ENCODE measurements at places on chromosomes 6 and 20. TPM values are rescaled to one million over a fixed set of nuclear protein-coding genes. Genes with fewer than 3 reads are reported as not detected.

CST4 gene
- total RNA-seq = not detected

HCRTR2 gene
- not detected for total RNA-seq

CPXM1 gene
- 5.5 TPM for total RNA-seq

- DNase-seq = no peak
- no peaks in the 10 kb centered on the region for H3K27me3 ChIP-seq
- no peak overlapping the region for H3K27ac ChIP-seq
- no peak overlapping the region for H3K4me3 ChIP-seq
- no peaks in the 10 kb centered on the region for H3K36me3 ChIP-seq
Measured at GRCh38 chr6:148239801-148240460, 102.7 kb upstream of the SASH1 start.

GPX5 gene
- not detected for total RNA-seq

GRCh38 chr6:111252726-111253125 is 165.4 kb downstream of the SLC16A10 start:
- no peaks in the 10 kb centered on the region for H3K36me3 ChIP-seq
- no peak overlapping the region for H3K27ac ChIP-seq
- no peaks in the 10 kb centered on the region for H3K4me1 ChIP-seq
- no peak overlapping the region for H3K4me3 ChIP-seq

- H3K4me3 ChIP-seq = no peak overlapping the region
- H3K36me3 ChIP-seq = no peaks in the 10 kb centered on the region
- H3K27ac ChIP-seq = no peak overlapping the region
- DNase-seq = no peak
- peaks cover 6% of the 10 kb centered on the region for H3K4me1 ChIP-seq
Measured at GRCh38 chr6:43761666-43762409, 8.2 kb upstream of the VEGFA start.

ADGRF5 gene
- 19.9 TPM for total RNA-seq

GRCh38 chr20:58890518-58891085 is 38.1 kb downstream of the GNAS start:
- H3K27ac ChIP-seq = peak overlapping the region; percentile 86
- peak; percentile 73 for DNase-seq
- no peaks in the 10 kb centered on the region for H3K36me3 ChIP-seq
- peaks cover 10% of the 10 kb centered on the region for H3K4me1 ChIP-seq
- peak overlapping the region; percentile 99 for H3K4me3 ChIP-seq

GRCh38 chr20:9594284-9594875 is 80.0 kb downstream of the LAMP5 start:
- DNase-seq = no peak
- no peaks in the 10 kb centered on the region for H3K4me1 ChIP-seq
- no peaks in the 10 kb centered on the region for H3K27me3 ChIP-seq

ANGPT4 gene
- 0.08 TPM for total RNA-seq

- H3K4me3 ChIP-seq = no peak overlapping the region
- no peaks in the 10 kb centered on the region for H3K4me1 ChIP-seq
- H3K36me3 ChIP-seq = peaks cover 3% of the 10 kb centered on the region
- no peak for DNase-seq
Measured at GRCh38 chr6:16432075-16433032, 194.0 kb downstream of the GMPR start.

DNA sequence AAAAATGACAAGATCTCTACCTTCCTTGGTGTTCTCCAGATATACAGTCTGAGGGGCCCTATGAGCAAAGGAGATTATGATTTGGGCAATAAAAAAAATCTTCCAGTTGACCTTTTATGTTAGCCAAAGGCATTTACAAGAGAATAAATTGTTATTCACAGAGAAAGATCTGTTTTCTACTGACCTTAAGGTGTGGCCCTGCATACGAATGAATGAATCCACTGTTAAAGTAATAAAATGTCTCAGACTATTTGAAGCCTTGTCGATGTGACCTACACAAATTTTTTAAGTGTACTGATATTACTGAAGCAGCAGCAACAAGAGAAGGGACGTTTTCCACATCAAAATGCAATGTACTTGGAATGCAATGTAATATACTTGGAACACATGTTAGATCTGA is 95.9 kb upstream of the SSTR4 start:
- no peak overlapping the region for H3K27ac ChIP-seq
- H3K27me3 ChIP-seq = peaks cover 5% of the 10 kb centered on the region
- H3K4me3 ChIP-seq = no peak overlapping the region
- H3K4me1 ChIP-seq = no peaks in the 10 kb centered on the region

GRCh38 chr6:33740204-33740608 is 6.5 kb downstream of the IP6K3 start:
- H3K27me3 ChIP-seq = no peaks in the 10 kb centered on the region
- H3K27ac ChIP-seq = peak overlapping the region; percentile 87
- H3K4me1 ChIP-seq = peaks cover 13% of the 10 kb centered on the region

DNA sequence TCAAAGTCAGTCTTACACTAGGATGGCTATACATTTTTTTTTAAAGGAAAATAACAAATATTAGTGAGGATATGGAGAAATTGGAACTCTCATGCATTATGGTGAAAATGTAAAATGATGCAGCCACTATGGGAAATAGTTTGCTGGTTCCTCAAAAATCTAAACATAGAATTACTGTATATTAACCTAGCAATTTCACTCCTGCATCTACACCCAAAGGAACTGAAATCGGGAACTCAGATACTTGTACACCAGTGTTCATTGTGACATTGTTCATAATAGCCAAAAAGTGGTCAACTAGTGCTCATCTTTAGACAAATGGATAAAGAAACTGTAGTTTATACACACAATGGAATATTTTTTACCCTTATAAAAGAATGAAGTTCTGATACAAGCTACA is 110.7 kb downstream of the UTRN start:
- DNase-seq = no peak
- no peaks in the 10 kb centered on the region for H3K36me3 ChIP-seq
- no peak overlapping the region for H3K4me3 ChIP-seq
- H3K4me1 ChIP-seq = no peaks in the 10 kb centered on the region
- no peaks in the 10 kb centered on the region for H3K27me3 ChIP-seq
- no peak overlapping the region for H3K27ac ChIP-seq

- peak within 1 kb of the TSS; percentile 72 for H3K4me3 ChIP-seq
- H3K27ac ChIP-seq = peak within 1 kb of the TSS; percentile 56
- no peaks in the 10 kb centered on the region for H3K36me3 ChIP-seq
- no peaks in the 10 kb centered on the region for H3K27me3 ChIP-seq
Measured at GRCh38 chr6:17392978-17393891, at the start of gene CAP2. Gene CAP2 (plus strand): TSS chr6:17393595. CDS start chr6:17421556, 27,961 bp downstream.

- no peaks in the 10 kb centered on the region for H3K27me3 ChIP-seq
- H3K27ac ChIP-seq = no peak overlapping the region
- peaks cover 9% of the 10 kb centered on the region for H3K36me3 ChIP-seq
- H3K4me1 ChIP-seq = no peaks in the 10 kb centered on the region
- no peak for DNase-seq
Measured at GRCh38 chr6:126030045-126030444, 43.7 kb downstream of the TRMT11 start.

- H3K4me3 ChIP-seq = no peak overlapping the region
- no peak for DNase-seq
- H3K27me3 ChIP-seq = no peaks in the 10 kb centered on the region
- no peak overlapping the region for H3K27ac ChIP-seq
- no peaks in the 10 kb centered on the region for H3K4me1 ChIP-seq
Measured at GRCh38 chr6:72653026-72653425, 31.2 kb downstream of the KCNQ5 start.

DNA sequence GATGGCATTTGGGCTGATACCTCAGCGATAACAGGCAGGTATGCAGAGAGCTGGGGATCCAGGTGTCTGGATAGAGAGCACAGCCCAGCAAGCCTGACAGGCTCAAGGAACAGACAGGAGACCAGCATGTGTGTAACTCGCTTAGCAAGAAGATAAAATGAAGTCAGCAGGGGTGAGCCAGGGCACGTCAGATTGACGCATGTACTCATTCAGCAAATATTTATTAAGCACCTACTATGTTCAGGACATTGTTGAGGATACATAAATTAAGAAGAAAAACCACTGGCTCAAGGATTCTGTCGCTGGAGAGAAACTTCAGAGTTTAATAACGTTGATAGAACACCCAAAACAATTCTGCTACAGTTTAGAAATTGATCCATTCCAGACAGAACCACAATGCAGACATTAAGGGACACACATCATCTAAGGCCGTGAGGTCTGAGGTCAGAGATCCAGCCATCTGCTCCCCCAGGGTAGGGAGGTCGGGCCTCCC is 1.0 kb upstream of the DUSP22 start:
- no peaks in the 10 kb centered on the region for H3K27me3 ChIP-seq
- no peaks in the 10 kb centered on the region for H3K36me3 ChIP-seq
- H3K4me3 ChIP-seq = peak overlapping the region; percentile 74

STXBP5 gene
- total RNA-seq = 7.6 TPM

GRCh38 chr6:34360556-34360955 is 31.9 kb downstream of the NUDT3 start:
- H3K27me3 ChIP-seq = no peaks in the 10 kb centered on the region
- H3K36me3 ChIP-seq = no peaks in the 10 kb centered on the region
- no peak for DNase-seq
- H3K27ac ChIP-seq = no peak overlapping the region
- H3K4me1 ChIP-seq = peaks cover 10% of the 10 kb centered on the region
- H3K4me3 ChIP-seq = no peak overlapping the region

DNA sequence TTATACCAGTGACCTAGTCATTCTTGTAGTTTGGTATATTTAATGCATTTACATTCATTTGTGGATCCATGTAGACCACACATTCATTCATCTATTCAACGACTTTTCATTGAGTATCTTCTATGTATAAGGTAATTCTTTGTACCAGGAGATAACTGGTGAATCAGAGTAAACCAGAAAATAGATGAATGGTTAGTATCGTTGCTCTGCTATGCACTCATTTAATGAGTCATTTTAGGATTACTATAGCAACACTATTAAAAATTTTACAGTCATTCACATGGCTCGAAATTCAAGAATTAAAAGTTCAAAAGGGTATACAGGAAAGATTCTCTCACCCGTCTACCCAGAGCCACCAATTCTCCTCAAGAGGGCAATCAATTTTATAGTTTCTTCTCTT is 26.8 kb downstream of the DOK5 start:
- no peaks in the 10 kb centered on the region for H3K36me3 ChIP-seq
- no peak overlapping the region for H3K4me3 ChIP-seq
- DNase-seq = no peak
- no peaks in the 10 kb centered on the region for H3K27me3 ChIP-seq

- H3K4me1 ChIP-seq = peaks cover 8% of the 10 kb centered on the region
- H3K36me3 ChIP-seq = no peaks in the 10 kb centered on the region
- peak overlapping the region; percentile 42 for H3K27ac ChIP-seq
- no peaks in the 10 kb centered on the region for H3K27me3 ChIP-seq
- DNase-seq = no peak
Measured at GRCh38 chr6:27866357-27867050, 45.7 kb downstream of the OR2B2 start.

DNA sequence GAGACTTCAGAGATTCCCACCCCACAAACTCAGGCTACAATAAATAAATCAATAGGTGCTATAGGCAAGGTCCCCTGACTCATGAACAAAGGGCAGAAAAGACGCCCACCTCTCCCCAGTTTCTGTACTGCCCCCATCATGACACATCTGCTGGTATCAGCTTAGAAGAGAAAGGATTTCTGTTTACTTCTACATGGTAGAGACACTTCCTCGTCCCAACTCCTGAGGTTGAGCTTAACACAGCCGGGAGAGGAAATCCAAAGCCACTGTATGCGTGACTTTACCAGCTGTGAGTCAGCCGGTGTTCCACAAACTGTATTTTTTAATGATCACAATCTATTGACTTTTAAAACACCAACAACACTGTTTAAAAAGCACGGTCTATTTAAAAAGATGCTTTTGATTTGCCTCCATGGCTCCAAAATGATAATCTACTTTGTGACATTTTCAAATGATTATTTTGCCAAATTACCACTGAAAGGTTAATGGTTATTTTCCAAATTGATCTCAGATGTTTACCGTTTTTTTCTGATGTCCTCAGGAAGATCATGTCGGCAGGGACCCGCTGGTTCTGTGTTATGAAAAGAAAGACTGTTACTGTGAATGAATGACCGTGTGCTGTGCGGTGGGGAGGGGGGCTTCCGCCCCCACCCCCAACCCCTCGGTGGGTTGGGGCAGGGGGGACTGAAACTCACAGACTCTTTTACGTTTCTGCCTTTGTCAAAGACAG is 72.5 kb downstream of the ATP9A start:
- no peak overlapping the region for H3K27ac ChIP-seq
- DNase-seq = no peak
- H3K4me1 ChIP-seq = peaks cover 2% of the 10 kb centered on the region
- no peaks in the 10 kb centered on the region for H3K27me3 ChIP-seq
- H3K4me3 ChIP-seq = no peak overlapping the region
- H3K36me3 ChIP-seq = no peaks in the 10 kb centered on the region

CST5 gene
- not detected for total RNA-seq

- no peak overlapping the region for H3K27ac ChIP-seq
- no peak overlapping the region for H3K4me3 ChIP-seq
- no peak for DNase-seq
- H3K36me3 ChIP-seq = no peaks in the 10 kb centered on the region
- H3K27me3 ChIP-seq = no peaks in the 10 kb centered on the region
Measured at GRCh38 chr20:57229490-57229889, 37.0 kb downstream of the BMP7 start.

ADGB gene
- 0.23 TPM for total RNA-seq

GRCh38 chr6:13407709-13408695 is 79.4 kb downstream of the GFOD1 start:
- H3K4me1 ChIP-seq = peaks cover 15% of the 10 kb centered on the region
- H3K27me3 ChIP-seq = no peaks in the 10 kb centered on the region
- peak; percentile 73 for DNase-seq
- no peak overlapping the region for H3K4me3 ChIP-seq
- H3K36me3 ChIP-seq = no peaks in the 10 kb centered on the region

- no peaks in the 10 kb centered on the region for H3K27me3 ChIP-seq
- H3K36me3 ChIP-seq = no peaks in the 10 kb centered on the region
- DNase-seq = no peak
- H3K4me1 ChIP-seq = no peaks in the 10 kb centered on the region
- no peak overlapping the region for H3K27ac ChIP-seq
Measured at GRCh38 chr6:46217671-46218131, 46.9 kb upstream of the ENPP5 start.

HLA-DPA1 gene
- 31.2 TPM for total RNA-seq

GRCh38 chr6:44049163-44049988 is 77.9 kb downstream of the MRPL14 start:
- H3K4me3 ChIP-seq = no peak overlapping the region
- H3K36me3 ChIP-seq = no peaks in the 10 kb centered on the region
- no peaks in the 10 kb centered on the region for H3K4me1 ChIP-seq
- H3K27ac ChIP-seq = no peak overlapping the region
- no peaks in the 10 kb centered on the region for H3K27me3 ChIP-seq

RBL1 gene
- total RNA-seq = 3.3 TPM

DNA sequence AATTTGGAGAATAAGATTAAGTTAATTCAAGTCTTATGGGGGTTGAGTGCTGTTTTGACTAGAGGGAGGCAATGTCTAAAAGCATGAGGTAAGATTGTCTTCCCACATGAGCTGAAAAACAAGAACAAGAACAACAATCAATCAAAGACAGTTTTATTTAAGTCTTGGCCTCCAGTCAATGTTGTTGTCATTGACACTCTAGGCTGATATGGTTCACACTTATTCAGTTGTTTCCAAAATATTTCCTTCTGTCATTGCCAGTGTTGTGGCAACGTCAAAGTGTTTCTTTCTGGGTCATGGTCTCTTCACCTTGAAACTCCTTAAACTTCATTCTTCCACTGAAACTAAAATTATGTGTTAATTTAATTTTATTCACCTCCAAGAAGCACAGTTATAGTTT is 72.4 kb downstream of the GRIK2 start:
- H3K27ac ChIP-seq = no peak overlapping the region
- H3K4me1 ChIP-seq = no peaks in the 10 kb centered on the region
- H3K27me3 ChIP-seq = no peaks in the 10 kb centered on the region
- no peaks in the 10 kb centered on the region for H3K36me3 ChIP-seq

- H3K4me3 ChIP-seq = no peak overlapping the region
- H3K4me1 ChIP-seq = peaks cover 18% of the 10 kb centered on the region
- DNase-seq = no peak
Measured at GRCh38 chr6:156787569-156788492, 10.7 kb downstream of the ARID1B start.

TBX18 gene
- total RNA-seq = 0.19 TPM

PSORS1C2 gene
- not detected for total RNA-seq

- H3K4me3 ChIP-seq = no peak overlapping the region
- H3K36me3 ChIP-seq = no peaks in the 10 kb centered on the region
Measured at GRCh38 chr6:124393536-124393935, 568.7 kb upstream of the RNF217 start.

SNRPB gene
- total RNA-seq = 111 TPM

Data from liver (tissue), 10 donors.